ENCODE measurements at places on chromosomes 3 and 15.

GRCh38 chr3:48856469-48856868 lies 8.8 kb upstream of the PRKAR2A start:
- no peak for DNase-seq

GRCh38 chr3:9820946-9821345 lies 10.9 kb downstream of the TTLL3 start:
- no peak for DNase-seq

GRCh38 chr3:159600291-159600690 lies 388.3 kb upstream of the IL12A start:
- DNase-seq = no peak

DNA sequence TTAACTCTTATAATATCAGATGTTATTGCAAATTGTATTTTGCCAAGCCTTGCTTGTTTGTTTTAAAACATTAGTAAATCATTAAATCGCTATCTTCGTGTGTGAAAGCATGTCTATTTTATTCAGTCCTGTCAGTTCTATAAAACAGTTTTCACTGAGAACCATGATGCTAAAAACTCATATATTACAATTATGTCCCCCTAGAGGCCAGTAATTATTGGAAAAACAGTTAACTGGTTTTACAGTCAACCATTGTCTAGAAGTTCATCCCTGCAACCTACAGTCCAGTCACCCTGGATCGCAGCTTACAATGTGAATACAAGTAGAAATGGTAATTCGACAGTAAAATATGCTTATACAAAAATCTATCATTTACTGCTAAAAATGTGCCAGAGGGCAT lies 311.5 kb upstream of the ROBO2 start:
- no peak for DNase-seq

- no peak for DNase-seq
Measured at GRCh38 chr3:177601152-177601551, 403.9 kb upstream of the TBL1XR1 start.

DNA sequence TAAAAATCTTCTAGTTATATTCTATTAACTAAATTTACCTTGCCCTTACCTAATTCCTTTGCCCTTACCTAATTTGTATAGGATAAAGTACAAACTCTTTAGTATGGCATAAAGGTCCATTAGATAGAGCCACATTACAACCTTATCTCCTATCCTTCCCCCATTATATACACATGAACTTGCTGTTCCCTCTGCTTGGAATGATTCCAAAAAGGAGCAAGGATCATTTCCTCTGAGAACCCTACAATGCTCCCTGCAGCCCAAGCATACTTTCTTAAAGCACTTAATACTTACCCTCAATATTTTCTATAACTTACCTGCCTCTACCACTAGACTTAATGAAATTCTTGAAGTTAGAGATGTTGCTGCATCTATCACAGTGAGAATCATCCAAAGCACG lies 118.9 kb upstream of the CCDC54 start:
- no peak for DNase-seq
